Omental fat pad (tissue), 4 donors: ENCODE measurements at places on chromosomes 2 and 18. TPM values are rescaled to one million over a fixed set of nuclear protein-coding genes. Genes with fewer than 3 reads are reported as not detected.

GRCh38 chr2:47373747-47374146 lies 29.2 kb upstream of the MSH2 start:
- DNase-seq, result no peak

DNA sequence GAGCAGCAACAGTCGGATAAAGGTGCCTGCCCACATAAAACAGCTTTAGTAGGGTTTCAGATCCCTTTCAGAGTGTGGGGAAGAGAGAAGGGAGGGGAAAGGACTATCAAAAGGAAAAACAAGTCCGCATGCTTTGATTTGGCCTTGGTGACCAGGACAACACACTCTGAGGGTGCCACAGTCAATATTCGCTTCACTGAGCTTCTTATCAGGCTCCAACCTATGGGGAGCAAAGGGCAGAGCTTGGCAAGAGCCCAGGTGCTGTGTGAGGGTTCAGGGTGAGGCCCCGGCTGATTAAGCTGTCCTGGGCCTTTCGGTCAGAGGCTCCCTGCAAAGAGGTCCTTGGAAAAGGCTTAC lies 237.4 kb upstream of the SMAD2 start:
- DNase-seq, result no peak

GRCh38 chr2:234081970-234082822 lies 31.7 kb downstream of the SPP2 start:
- DNase-seq, result no peak

Gene MATN3
- total RNA-seq, result 0.28 TPM

Gene SERPINB3
- total RNA-seq, result not detected

Gene DSG1
- total RNA-seq, result not detected
